ENCODE measurements at places on chromosomes 11 and 22.

DNA sequence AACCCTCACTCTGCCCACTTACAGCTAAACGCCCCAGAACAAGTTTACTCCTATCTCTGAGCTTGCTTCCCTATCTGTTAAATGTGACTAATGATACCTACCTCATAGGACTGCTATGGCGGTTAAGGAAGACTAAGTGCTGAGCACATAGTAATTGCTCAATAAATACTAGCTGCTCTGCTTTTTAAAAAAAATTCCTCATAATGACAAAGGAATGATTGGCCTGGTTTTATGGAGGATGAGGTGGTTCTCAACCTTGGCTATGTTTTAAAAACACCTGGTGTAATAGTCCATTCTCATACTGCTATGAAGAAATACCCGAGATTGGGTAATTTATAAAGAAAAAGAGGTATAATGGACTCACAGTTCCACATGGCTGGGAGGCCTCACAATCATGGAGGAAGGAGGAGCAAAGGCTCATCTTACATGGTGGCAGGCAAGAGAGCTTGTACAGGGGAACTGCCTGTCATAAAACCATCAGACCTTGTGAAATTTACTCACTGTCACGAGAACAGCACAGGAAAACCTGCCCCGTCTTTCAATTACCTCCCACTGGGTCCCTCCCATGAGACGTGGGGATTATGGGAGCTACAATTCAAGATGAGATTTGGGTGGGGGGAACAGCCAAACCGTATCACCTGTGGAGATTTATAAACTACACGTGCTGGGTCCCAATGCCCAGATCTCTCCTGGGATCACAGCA lies 127.2 kb upstream of the SYT13 start:
- no peak for DNase-seq

DNA sequence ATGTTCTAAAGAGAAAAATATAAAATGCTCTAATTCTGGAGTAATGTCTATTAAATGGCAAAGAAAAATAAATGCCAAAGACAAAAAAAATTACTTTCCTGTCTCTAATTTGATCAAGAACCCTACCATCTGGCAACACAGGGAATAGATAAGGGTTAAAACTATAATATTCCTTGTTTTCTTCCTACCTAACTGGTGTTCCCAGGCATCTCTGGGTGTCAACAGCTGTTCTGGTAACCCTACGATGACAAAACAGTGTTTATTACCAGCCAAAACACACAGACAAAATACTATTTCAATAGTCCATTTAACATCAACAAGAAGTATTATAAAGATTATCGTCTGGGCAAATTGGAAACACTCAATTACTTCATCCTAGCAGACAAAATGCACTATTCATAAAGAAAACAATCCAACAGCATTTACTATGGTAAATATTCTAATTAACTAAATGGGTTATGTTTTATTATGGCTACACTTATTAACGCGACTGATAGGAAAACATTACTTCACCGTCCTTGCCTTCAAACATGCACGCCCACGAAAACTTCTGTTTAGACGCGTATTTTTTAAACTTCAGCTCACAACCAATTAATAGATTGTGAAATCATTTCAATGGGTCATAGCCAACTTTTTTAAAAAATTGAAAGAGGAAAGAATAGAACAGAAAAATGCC lies 50.6 kb downstream of the LGR4 start:
- DNase-seq, result no peak

- no peak for DNase-seq
Observed at GRCh38 chr11:250740-251299, 14.0 kb downstream of the PSMD13 start.

GRCh38 chr11:17273668-17274282 lies 2.8 kb upstream of the NUCB2 start:
- no peak for DNase-seq

GRCh38 chr11:5923794-5924193 lies 18.3 kb upstream of the OR56A3 start:
- DNase-seq, result no peak

- DNase-seq, result no peak
Observed at GRCh38 chr11:121930004-121930965, 185.7 kb downstream of the BLID start.

DNA sequence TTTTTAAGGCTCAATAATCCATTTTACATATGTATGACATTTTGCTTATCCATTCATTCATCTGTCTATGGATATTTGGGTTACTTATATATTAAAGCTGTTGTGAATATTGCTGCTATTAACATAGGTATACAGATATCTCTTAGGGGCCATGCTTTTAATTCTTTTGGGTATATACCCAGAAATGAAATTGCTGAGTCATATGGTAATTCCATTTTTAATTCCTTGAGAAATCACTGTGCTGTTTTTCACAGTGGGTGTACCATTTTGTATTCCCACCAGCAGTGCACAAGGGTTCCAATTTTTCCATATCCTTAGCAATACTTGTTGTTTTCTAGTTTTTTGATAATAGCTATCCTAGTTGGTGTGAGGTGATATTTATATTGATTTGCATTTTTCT lies 19.0 kb downstream of the PRMT3 start:
- no peak for DNase-seq

All from GM12892 (cell line).